Panc1 (cell line): ENCODE measurements at places on chromosomes 1 and 21.

GRCh38 chr1:7389906-7390603, 381.0 kb upstream of the VAMP3 start:
- no peak for DNase-seq

GRCh38 chr1:182889997-182890396, 50.9 kb downstream of the DHX9 start:
- no peak for DNase-seq

GRCh38 chr1:181767001-181767708, 283.8 kb downstream of the CACNA1E start:
- no peak for DNase-seq

GRCh38 chr1:84060781-84061180, 61.8 kb upstream of the TTLL7 start:
- DNase-seq, result no peak

DNA sequence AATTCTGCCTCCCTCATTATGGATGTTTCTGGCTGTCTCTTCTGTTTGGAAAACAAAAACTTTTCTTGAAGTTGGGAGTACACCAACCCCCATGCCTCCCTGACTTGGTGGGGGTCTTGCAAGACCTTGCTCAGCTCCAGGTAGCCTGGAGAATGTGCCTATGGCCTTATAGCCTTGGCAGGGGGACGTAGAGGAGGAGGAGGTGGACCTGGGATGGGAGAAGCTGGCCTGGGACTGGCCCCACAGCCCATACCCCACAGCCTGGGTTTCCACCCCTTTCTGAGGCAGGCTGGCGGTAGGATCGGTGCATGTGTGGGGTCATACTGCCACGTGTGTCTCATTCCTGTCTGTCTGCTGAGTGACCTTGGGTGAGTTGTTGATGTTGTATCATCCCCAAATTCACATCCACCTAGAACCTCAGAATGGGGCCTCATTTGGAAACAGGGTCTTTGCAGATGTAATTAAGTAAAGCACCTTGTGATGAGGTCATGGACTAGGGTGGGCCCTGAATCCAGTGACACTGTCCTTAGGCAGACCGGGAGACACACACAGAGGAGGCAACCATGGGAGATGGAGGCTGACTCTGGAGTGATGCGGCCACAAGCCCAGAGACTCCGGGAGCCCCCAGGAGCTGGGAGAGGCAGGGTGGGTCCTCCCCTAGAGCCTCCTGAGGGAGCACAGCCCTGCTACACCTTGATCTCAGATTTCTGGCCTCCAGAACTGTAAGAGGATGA, 18.5 kb downstream of the OBSCN start:
- no peak for DNase-seq

DNA sequence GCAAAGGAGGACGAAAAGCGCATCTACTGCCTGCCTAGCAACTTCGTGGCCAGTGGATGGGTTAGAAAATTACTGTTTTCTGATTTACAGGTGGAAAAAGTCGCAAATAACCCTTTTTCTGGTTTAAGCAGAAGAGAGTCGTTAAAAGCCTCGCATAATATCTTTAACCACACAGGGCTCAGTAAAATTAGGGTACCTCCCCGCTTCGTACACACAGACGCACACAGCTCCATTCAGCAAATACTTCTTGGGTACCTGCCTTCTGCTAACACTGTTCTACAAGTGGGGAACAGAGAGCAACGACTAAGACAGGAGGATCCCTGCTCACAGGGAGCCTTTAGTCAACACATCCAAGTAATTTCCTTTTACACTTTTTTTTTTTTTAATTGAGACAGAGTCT, 704 bp downstream of the ALG6 start:
- DNase-seq, result no peak

DNA sequence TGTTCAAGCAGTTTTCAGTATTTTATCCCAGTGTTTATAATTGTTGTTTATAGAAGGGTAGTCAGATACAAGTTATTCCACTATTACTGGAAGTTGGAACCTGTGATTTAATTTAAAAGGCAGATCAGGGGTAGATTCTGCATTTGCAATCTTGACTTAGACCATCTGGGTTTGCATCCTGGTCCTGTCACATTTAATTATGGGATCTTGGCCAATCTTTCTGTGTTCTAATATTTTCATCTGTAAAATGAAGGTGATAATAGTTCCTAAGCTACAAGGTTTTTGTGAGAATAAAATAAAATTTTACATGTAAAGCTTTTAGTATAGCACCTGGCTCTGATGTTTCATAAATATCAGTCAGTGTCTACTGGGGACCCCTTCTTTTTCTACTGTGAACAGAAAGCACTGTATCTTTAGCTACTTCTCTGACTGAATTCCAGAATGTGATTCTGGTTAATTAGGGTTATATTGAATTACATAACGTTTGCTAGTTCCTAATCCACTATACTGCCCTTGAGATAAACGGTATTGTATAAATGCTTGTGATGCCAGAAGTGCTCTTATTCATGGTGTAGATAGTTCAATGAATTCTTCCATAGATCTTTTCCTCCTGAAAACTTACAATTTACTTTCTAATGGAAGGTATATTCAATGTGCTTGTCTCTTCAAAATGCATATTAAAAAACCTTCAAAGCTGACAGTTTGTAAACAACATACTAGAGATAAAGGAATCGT, 131.0 kb downstream of the KCNK1 start:
- DNase-seq, result no peak

DNA sequence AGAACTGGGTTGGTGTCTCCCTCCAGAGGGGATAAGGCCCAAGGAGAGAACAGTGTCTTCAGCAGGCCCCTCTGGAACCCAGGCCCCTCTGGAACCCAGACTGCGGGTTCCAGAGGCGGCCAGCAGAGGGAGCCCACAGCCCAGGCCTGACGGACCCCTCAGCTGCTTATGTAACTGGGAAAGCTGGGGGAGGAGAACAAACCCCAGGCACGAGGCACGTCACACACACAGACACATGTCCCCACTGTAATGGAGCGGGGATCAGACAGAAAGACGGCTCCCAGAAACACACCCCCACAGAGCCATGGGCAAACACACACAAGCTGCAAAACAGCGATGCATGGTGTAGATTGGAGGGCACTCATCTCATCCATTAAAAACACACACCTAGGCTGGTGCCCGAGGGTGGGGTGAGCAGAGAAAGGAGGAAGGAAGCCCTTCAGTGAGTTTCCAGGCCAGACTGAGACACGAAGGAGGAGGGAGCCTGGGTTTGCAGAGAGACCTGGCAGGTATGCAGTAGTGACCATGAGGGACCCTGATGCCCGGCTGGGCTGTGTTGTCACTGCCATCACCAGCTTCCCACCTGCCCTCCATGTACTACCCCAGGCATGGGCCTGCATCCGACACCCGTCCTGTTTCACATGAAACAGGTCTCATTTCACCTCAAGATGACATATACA, 2.8 kb upstream of the IGSF8 start:
- no peak for DNase-seq

DNA sequence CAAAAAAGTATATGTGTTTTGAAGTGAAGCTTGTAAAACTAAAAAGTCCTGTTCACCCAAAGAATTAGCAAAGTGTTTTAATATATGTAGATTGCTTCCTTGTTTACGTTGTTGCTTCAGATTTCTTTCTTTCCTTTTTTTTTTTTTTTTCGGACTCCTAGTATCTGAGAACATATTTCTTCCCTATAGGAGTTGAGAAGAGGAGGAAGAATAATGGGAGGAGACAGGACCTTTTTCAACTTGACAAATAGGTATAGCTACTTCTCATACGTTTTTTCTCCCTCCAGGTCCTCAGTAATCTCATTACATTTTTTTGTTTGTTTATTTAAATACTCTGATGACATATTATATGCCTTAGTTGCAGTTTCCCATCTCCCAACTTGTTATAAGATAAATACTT, 8.9 kb downstream of the DISP1 start:
- no peak for DNase-seq
